ENCODE measurements at places on chromosomes 2 and 18.

DNA sequence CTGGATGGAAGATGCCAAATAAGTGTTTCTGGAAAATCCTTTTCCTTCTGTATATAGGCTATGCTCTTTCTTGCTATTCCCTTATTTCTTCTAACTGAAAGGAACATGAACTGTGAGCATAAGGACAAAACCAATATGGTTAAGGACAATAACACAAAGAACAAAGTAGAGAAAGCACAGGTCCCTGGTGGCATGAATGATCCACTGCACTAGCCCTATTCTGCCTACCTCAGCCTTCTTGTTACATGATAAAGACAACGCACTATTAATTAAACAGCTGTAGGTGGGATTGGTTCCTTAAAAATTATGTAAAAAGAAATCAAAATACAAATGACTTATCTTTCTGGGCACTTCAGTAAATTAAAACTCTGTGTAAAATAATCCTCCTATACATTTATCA is 1.9 kb upstream of the WDR75 start:
- DNase-seq, result peak; percentile 43

- no peak for DNase-seq
Measured at GRCh38 chr2:241909769-241910168, 40.2 kb downstream of the RTP5 start.

DNA sequence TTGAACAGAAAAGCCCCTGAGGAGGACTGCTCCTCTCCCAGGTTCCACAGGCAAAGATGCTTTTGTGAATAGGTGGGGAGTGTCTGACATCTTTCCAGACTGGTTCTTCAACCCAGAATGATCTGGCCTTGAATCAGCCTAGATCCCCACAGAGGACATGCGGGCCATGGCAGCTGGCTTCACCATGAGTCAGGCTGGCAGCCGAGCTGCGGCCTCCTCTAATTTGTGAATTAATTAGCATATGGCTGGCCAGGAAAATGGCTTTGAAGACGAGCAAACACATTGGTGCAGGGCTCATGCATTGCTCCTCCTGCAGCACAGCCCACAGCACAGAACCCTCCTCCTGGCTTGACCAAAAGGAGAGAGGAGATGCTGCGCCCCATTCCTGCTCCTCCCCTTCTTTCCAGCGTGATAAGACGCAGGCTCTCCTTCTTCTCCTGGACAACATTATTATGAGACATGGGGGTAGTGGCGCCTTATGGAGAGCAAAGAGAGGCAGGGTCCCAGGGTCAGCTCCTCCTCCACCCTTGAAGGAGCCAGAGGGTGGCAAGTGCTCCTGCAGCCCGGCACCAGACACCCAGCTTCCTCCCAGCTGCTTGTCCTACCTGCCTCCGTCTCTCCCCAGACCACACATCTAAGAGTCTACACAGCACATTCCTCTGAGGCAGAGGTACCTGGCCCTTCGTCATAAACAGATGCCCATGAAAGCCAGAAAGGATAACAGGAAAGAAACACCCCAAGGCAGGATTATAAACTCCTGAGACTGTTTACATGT is 66.7 kb downstream of the EDAR start:
- DNase-seq, result no peak

GRCh38 chr2:65402780-65403528 is 29.4 kb downstream of the SPRED2 start:
- DNase-seq, result no peak

DNA sequence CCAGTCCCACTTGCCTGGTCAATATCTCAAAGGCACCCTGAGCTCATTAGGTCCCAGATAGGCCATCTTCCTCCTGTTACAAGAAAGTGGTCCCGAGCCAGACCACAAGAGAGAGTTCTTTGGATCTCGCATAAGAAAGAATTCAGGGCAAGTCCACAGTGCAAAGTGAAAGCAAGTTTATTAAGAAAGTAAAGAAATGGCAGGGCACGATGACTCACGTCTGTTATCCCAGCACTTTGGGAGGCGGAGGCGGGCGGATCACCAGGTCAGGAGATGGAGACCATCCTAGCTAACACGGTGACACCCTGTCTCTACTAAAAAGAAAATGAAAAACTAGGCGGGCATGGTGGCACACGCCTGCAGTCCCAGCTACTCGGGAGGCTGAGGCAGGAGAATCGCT is 10.8 kb upstream of the SMAD7 start:
- DNase-seq, result no peak

DNA sequence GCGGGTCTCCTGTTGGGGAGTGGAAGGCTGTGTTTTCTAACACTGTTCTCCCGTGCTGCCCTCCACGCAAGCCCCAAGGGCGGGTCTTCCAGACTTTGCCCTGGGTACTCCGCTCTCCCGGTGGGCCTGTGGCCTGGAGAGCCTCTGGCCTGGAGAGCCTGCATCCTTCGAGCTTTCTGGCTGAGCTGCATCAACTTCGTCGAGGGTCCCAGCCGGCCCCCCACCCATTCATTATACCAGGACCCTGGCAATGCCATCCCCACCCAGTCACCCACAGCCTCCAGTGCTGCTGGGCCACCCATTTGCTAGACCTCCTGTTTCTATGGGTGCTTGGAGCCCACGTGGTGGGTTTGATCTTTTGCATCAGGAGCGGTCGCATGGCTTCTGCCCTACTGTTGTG is 102.2 kb downstream of the PTGR3 start:
- DNase-seq, result no peak

GRCh38 chr2:164917296-164917903 is 37.9 kb downstream of the SLC38A11 start:
- no peak for DNase-seq

- no peak for DNase-seq
Measured at GRCh38 chr2:3179626-3180025, 198.0 kb downstream of the EIPR1 start.

DNA sequence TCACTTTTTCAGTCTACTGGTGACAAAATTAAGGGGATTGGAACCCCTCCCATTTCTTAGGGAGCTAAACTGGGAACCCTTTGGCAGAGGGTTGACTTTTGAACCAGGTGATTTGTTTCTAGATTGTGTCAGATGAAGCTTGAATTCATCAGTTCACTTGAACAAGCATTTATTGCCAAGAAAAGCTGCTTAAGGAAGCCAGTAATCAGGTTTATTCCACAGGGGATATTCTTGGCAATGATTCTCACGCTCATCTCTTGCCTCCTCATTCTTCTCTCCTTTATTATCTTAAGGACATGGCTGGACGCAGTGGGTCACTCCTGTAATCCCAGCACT is 101.0 kb downstream of the ALPK2 start:
- no peak for DNase-seq

DNA sequence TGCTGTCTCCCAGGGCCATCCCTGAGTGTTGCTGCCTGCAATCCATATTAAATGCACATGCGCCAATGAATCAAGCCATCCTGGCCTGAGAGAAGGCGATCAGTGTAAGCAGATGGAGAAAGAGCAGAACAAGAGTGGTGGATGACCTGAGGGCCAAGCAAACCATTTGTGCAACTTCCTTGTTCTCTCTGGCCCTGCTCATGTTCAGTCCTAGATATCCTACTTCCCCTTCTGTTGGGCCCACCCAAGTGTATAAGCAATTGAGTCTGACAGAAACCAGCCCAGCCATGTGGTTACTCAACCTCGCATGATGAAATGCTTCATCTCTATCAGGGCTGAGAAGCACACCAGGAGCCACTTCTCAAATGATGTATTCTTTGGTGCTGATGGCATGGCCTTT is 383.1 kb upstream of the ID2 start:
- DNase-seq, result peak; percentile 37

DNA sequence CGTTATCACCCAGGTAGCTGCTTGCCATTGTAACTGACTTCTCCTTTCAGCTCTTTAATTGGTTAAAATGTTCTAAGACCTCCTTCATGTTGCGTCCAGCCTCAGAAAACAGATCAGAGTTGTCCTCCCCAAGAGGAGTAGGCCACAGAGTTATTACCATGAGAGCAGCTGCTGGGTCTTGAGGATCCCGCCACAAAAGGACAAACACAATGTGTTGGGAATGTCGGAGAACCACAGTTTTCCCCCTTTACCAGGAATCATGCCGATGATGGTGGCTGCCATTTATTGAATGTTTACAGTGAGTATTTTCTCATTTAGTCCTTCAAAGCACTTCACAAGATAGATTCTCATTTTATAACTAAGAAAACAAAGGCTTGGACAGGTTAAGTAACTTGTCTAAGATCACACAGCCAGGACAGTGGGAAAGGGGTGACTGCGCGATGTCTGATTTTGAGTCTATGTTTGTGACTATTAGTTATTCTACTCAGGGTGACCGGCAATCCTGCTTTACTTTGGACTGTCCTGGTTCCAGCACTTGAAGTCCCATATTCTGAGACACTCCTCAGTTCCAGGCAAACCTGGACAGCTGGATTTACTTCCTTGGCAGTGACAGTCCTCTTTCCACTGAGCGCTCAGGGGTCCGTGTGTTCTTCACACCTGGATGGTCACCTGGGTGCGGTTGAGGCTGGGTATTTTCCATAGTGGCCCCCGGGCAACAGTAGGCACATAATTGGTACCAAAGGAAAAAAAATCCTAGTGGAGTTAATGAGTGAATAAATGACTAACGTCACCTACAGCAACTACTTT is 93.6 kb downstream of the LIPG start:
- no peak for DNase-seq

- no peak for DNase-seq
Measured at GRCh38 chr18:79577451-79578395, 101.9 kb upstream of the CTDP1 start.

- DNase-seq, result no peak
Measured at GRCh38 chr2:40227210-40227609, 224.7 kb downstream of the SLC8A1 start.
